ENCODE measurements at places on chromosomes 11 and 22.

- no peak for DNase-seq
Measured at GRCh38 chr11:8282631-8283030, 19.0 kb upstream of the LMO1 start.

GRCh38 chr11:129247135-129247534, 55.0 kb upstream of the ARHGAP32 start:
- DNase-seq, result peak; percentile 74

DNA sequence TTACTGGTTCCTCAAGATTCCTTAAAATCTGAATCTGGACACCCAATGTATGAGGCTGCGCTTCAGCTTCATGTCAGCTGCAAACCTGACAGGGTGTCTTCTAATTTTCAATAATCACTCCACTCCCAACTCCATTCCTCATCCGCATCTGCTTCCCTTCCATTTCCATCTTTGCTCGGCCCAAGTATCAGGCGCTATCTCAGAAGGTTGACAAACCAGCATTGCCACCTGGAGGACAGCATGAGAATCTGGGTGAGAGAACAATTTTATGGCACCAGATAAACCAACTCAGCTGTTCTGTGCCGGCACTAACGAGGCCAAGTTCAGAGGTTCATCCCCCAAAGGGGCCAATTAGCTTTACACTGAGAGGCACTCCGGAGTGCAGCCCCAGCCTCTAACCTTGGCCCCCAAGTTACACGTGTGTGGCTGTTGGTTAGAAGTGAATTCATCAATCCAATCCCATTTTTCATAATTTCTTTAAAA, 79.1 kb upstream of the LMO2 start:
- DNase-seq, result peak; percentile 61

- DNase-seq, result peak; percentile 3
Measured at GRCh38 chr11:99773646-99774045, 752.9 kb downstream of the CNTN5 start.

- no peak for DNase-seq
Measured at GRCh38 chr11:69402251-69402887, 79.1 kb upstream of the LINC01488 start.

DNA sequence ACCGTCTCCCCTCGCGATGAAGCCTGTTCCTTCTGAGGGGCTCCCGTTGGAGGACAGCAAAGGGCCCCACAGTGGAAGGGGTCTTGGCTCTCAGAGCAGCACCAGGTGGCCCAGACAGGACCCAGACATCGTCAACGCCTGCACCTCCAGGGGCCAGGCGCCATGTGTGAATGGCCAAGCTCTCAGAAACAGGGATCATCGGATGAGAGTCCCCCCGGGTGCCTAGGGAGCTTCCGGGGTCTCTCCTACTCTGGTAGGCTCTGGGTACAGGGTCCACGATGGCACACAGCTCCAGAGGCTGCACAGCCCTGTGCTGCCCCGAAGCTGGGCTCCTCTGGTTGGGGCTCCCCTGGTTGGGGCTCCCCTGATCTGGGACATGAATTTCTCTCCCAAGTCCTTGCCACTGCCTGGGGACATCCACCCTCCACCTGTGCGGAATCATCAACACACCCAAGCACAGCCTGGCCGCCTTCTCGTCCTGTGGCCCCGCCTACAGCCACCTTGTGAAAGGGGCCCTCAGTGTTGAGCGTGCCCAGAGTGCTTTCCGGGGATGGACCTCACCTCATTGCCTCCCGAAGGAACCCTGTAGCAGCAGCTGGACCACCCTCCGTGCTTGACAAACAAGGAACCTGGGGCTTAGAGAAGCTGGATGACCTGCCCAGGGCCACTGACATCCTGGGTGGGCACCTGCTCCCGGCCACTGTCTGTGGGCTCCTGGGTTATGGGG, 929.0 kb downstream of the BRD1 start:
- no peak for DNase-seq

DNA sequence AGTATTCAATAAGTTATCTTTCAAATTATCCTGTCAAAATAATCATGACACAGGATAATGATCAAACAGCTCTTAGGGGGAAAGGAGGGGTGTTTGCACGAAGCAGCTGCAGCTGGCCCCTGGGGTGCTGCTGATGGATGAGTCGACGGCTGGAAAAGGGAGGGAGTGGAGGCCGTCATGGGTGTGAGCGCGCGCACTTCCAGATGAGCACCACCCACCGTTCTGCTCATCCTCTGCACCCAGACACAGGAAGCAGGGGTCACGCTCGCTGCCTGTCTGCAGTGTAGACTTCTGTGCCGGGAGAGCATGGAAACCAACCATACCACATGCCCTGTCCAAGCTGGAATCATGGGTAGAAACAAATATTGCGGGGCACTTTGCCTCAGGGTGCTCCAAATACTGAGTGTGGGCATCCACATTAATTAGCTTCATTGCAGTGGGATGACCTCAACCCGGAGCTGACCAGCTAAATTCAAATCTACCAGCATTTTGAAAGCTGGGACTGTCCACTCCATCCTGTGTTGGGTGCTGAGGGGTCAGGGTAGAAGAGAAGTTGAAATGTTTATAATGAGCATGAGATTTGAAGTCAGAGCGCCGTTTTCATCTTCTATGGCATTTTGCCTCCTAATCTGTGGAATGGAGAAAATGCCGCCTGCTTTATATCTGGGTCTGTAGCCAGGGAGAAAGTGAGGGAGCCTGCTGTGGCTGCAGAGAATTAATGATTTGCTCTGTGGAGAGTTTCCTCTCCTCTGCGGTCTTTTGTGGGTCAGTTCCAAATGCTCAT, 802.4 kb downstream of the TBC1D22A start:
- DNase-seq, result no peak

GRCh38 chr22:27748751-27749191, 52.8 kb downstream of the MN1 start:
- peak; percentile 78 for DNase-seq

DNA sequence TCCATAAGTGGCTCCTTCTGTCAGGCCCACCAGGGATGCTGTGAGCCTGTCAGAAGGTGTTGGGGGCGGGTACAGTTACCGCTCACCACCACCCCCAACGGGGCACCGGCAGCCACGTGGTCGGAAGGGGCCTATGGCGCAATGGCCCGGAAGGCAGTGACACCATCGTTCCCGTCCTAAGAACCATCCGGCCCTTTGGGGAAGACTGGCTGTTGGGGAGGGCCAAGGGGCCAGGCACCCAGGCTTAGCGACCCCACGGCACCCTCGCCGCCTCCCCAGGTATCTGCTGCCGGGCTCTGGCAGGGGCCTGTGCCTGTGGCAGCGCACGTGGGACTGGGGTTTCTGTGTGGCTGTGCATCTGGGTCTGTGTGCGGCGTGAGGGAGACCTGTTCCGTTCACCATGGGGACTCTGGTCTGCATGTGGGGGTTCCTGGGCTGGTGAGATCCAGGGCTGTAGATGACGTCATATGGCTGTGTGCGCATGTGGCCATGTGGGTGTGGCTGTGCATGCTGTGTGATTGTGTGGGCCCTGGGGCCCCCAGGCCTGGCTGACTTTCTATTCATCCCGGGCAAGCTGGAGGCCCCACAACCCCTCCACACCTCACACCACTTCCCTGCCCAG, 717 bp downstream of the OSM start:
- DNase-seq, result no peak

- peak; percentile 81 for DNase-seq
Measured at GRCh38 chr22:44648821-44649565, 53.0 kb upstream of the PRR5 start.

DNA sequence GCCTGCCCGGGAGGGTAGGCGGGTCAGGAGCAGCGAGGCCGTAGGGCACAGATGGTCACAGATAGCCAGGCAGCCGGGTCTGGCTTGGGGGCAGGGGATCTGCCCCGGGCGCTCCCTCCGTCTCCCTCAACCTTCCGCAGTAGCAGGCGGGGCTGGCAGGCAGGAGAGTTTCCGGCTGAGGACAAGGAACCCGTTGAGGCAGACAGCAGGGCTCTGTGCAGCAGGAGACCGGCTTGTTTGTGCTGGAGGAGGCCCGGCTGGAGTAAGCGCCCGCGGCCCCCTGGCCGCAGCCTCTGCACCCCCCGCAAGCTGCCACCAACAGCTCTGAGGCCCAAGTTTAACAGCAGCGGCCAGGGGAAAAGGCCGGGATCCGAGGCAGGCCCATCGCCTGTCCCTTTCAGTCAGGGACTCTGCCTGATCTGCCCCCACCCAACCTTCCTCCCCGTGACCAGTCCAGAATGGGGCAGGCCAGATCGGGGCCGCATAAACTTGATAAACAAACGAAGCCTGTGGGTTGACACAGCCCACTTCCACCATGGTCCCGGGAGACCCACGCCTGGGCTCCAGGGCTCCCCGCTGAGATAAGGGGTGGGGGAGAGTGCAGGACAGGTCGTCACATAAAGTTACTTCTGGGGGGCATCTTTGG, 13.6 kb downstream of the SCARF2 start:
- no peak for DNase-seq

- no peak for DNase-seq
Measured at GRCh38 chr11:72629266-72629665, 45.0 kb downstream of the PDE2A start.

DNA sequence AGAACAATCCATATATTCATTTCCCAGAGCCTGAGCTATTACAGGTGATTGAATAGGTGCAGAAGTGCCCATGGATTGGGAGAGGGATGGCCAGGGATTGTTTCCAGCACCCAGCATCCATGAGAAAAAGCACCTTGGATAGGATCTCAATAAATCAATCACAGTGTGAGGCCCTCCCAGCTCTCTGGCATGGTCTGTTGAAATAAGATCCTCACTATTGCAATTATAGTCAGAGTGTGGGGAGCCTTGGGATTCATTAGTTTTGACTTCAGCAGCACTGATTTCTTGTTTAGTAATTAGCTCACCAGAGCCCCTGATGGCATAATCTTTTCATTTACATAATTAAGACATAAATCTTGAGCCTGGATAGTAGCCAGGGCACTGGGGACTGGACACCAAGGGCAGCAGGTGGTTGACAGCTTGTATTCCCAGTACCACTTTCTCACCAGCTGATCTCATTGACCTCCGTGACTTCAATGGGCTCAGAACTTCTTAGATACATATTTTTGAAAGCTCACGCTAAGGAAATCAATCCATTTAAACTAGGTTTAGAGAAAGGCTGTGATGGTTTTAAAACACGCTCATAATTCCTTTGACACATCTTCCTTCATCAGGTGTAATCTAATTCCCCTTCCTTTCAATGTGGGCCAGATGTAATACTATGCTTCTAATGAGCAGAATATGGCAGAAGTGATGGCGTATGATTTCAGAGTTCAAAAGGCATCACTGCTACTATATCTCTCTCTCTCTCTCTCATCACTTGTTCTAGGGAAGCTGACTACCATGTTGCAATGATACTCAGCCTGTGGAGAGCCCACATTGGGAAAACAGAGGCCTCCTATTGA, 22.1 kb upstream of the DRD2 start:
- DNase-seq, result no peak

DNA sequence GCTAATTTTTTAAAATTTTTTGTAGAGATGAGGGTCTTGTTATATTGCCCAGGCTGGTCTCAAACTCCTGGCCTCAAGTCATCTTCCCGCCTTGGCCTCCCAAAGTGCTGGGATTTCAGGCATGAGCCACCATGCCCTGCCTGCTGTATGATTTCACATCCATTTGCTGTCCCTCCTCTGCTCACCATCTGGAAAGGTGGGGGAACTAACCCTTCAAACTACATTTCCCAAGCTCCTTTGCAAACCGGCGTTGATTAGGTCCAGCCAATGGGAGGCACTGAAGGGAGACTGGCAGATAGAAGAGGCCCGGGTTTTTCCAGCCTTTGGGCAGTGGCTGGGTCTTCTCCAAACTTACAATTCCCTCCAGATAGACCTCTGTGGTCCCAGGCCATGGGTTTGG, 19.3 kb downstream of the RFPL1 start:
- peak; percentile 35 for DNase-seq

DNA sequence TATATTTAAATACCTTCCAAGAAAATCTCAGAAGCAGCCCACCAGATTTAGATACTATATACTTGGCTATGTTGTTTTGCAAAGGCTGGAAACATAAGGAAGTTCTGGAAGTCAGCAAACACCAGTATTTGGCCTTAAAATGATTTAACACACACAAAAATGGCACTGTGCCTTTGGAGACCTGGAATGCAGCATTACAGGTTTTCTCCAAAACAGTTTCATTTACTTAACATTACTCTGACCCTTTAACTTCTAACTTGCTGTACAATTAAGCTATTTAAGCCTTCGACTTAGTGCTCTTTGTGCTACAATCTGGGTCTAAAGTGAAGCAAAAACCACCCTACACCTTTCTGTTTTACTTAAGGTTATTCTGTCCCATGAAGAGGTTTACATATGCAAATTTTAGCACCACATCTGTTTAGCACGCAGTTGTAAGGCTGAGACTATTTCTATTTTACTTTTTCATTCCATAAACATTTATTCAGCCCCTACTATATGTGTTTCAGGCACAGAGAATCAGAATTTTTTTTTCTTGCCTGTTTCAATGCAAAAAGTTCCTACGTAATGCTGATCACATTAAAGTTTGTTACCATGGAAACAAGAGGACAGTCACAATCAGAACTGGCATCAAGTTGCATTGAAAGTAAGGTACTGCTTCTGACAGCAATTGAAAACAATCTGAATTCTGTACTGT, 70.3 kb downstream of the MAML2 start:
- peak; percentile 35 for DNase-seq

DNA sequence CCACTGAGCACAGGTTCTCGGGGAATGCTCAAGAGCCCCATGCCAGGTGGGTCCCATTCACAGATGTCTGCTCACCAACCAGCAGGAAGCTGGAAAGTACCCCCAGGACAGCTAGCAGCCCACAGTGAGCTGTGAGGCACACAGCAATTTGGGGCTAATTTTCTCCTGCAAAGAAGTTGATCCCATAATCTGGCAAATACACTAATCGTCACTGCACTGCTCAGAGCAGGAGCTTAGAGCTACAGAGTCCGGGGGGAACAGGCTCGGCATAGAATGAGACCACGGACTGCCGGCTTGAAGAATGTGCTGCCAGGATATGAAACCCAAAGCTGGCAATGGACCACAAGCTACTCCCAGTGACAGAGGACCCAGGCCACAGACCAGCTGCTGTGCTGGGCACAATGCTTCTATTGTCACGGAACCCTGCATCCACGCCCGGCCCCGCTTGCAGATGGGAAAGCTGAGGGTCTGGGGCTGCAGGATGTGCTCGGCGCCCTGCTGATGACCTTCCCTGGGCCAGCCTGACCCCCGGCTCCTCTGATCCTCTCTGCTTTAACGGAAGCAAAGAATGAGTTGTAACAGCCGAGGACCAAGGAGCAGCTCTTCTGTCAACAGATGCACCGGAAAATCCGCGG, 239.7 kb downstream of the CTTN start:
- DNase-seq, result no peak

DNA sequence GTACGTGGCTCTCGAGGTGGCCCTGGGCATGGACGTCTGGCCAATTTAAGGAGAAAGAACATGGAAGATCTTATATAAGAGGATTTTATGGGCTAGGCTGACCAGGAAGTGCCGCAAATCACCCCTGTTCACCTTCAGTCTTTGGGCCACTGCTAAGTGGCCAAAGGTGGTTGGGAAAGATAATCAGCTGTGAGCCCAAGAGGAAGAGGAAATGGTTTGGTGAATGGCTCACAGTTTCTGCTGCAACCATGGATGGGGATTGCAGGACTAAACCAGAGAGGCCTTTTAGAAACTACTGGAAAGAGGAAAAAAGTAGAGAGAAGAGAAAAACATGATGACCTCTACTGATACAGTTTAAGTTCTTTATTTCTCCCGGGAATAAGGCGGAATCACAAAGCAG, 96.0 kb upstream of the ARHGAP20 start:
- DNase-seq, result no peak

GRCh38 chr11:116233561-116233960, 539.2 kb downstream of the BUD13 start:
- no peak for DNase-seq
